ENCODE measurements at places on chromosomes 7 and 10.

DNA sequence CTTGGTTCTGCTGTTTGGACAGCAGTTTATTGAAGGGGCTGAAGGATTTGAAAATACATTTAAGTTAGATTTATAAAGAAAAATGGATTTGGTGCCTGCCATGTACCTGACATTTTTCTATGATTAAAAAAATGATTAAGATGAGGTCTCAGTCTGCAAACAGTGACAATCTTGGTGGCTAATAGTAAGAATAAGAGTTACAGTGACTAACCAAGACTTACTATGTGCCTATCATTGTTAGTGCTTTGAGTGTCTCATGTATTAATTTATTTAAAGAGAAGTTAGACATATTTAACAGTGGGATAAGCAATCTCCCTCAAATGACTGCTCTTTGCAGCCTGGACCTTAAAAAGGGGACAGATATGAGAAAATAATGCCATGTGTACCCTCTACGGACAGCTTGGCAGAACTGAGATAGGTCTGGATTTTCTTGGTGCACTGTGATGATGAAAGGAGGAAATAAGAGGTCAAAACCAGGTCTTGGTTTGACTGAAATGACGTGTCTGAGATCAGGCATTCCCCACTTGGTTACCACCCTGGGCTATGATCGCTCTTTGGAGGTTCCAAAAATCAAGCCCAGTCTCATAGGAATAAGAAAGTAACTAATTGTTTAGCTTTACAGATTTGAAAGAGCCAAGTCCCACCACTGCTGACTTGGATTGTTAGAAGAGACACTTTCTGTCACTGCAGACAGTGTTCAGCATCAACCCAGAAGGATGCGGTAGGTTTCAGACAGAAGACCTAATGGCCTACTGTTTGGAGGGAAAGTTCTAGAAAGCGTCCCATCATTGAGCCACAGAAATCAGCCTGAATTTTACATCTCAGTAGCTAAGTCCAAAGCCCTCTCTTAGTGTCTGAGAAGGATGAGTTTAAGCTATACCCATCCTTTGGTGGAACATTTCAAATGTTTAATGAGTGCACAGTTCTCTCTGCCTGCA is 2.1 kb downstream of the CASP7 start:
- peak; percentile 19 for DNase-seq

- no peak for DNase-seq
Observed at GRCh38 chr7:134813663-134814396, 34.4 kb downstream of the CALD1 start.

DNA sequence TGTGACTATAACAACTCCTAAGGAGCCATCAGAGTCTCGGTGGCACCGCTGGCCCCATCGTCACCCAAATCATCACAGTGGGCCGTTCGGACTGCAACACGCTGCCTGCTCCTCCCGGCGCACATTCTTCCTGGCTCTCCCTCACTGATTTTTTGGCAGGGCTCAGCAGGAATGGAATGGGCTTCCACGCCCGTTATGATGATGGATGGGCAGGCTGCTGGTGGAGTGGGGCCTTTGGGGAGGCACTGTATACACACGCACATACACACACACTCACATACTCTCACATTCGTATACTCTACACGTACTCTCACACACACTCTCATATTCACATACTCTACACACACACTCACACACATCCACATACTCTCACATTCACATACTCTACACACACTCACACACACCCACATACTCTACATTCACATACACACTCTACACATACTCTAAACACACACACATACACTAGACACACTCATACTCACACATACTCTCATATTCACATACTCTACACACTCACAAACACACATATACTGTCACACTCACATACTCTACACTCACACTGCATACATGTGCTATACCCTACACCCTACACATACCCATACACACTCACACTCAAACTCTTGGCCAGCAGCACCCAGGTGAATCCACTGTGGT is 99.8 kb downstream of the KCNMA1 start:
- DNase-seq: no peak

GRCh38 chr10:72322030-72322279 is 32.8 kb downstream of the DNAJB12 start:
- no peak for DNase-seq

- DNase-seq: no peak
Observed at GRCh38 chr10:109027534-109028185, 895.7 kb downstream of the XPNPEP1 start.

- DNase-seq: no peak
Observed at GRCh38 chr10:33695536-33695935, 361.1 kb upstream of the NRP1 start.

GRCh38 chr7:45573204-45573603 is 964 bp upstream of the ADCY1 start:
- DNase-seq: no peak

GRCh38 chr10:114686013-114686412 is 27.9 kb upstream of the ABLIM1 start:
- no peak for DNase-seq

DNA sequence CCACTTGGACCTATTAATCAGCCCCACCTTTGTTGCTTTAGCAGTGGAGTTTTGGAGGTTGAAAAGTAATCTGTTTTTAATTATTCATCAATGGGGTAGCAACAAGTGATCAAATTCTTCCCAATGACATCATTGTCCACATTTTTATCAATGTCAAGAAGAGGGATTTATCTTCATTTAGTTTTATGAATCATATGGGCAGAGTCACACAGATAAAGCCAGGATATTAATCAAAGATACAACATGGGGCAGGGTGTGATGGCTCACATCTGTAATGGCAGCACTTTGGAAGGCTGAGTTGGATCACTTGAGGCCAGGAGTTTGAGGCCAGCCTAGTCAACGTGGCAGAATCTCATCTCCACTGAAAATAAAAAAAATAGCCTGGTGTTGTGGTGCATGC is 388.4 kb upstream of the POM121L12 start:
- DNase-seq: no peak

- no peak for DNase-seq
Observed at GRCh38 chr7:40918701-40919271, 784.0 kb downstream of the SUGCT start.

- DNase-seq: peak; percentile 7
Observed at GRCh38 chr7:43791665-43792064, 33.2 kb downstream of the BLVRA start.

DNA sequence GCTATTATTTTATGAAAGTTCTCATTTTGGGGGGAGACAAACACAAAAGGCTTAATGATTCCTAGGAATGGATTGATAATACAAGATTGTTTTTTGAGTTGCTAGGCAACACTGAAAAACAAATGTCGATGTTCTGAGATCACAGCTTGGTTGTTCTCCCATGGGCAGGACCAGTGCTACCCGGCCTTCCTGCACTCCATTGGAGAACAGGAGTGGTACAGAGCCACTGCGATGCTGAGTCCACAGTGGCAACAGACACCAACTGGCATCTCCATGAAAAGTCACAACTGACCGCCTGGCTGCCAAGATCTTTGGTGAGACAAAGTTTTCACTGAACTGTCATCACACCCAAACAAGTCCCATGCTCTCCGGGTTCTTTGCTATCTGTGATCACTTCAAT is 68.9 kb upstream of the NMT2 start:
- peak; percentile 4 for DNase-seq

GRCh38 chr10:46229144-46229563 is 57.6 kb upstream of the ANTXRL start:
- DNase-seq: peak; percentile 18

GRCh38 chr7:54995610-54996363 is 23.0 kb upstream of the EGFR start:
- DNase-seq: peak; percentile 22

DNA sequence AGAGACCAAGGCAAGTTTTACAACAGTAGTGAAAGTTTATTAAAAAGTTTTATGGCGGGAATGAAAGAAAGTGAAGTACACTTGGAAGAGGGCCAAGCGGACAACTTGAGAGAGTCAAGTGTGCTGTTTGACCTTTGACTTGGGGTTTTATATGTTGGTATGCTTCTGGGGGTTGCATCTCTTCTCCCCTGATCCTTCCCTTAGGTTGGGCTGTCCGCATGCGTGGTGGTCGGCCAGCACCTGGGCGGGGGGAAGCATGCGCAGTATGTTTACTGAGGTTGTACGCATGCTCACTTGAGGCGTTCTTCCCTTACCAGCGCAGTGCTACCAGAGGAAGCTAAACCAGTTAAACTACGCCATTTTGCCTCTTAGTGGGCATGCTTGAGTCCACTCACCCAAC is 31.9 kb downstream of the NUP42 start:
- DNase-seq: no peak

DNA sequence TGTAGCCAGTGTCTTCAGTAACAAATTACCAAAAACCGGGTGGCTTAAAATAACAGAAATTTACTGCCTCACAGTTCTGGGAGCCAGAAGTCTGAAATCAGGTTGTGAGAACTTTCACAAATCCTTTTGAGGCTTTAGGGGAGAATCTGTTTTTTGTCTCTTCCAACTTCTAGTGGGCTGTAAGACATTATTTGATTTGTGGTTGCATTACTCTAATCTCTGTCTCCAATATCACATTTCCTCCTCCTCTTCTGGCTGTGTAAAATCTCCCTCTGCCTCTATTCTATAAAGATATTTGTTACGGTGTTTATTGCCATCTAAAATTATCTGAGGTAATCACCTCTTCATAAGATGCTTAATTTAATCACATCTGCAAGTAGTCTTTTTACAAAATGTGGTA is 1039.6 kb upstream of the LRRN3 start:
- DNase-seq: no peak

- no peak for DNase-seq
Observed at GRCh38 chr10:96488161-96488935, 25.4 kb downstream of the TLL2 start.

DNA sequence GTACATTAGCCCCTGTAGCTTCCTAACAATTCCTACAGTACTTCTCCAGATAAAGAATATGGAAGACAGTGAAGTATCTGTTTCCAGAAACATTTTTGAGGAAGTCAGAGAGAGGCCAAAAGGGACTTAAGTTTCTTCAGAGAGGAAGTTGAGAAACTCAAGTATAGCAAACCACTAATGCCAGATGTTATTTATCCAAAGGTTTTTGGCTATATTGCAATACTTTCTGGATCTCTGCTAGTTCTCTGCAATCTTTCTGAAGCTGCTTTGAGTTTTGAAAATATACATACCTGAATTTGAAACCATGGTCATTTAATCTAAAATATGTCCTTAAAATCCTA is 64.7 kb downstream of the BICC1 start:
- no peak for DNase-seq

- DNase-seq: no peak
Observed at GRCh38 chr10:21849607-21850006, 153.9 kb downstream of the DNAJC1 start.

- DNase-seq: no peak
Observed at GRCh38 chr10:43174969-43175368, 36.7 kb downstream of the CSGALNACT2 start.

GRCh38 chr10:35214607-35215020 is 88.0 kb downstream of the CREM start:
- no peak for DNase-seq

GRCh38 chr7:19508124-19508523 is 200.7 kb downstream of the POLR1F start:
- DNase-seq: no peak

DNA sequence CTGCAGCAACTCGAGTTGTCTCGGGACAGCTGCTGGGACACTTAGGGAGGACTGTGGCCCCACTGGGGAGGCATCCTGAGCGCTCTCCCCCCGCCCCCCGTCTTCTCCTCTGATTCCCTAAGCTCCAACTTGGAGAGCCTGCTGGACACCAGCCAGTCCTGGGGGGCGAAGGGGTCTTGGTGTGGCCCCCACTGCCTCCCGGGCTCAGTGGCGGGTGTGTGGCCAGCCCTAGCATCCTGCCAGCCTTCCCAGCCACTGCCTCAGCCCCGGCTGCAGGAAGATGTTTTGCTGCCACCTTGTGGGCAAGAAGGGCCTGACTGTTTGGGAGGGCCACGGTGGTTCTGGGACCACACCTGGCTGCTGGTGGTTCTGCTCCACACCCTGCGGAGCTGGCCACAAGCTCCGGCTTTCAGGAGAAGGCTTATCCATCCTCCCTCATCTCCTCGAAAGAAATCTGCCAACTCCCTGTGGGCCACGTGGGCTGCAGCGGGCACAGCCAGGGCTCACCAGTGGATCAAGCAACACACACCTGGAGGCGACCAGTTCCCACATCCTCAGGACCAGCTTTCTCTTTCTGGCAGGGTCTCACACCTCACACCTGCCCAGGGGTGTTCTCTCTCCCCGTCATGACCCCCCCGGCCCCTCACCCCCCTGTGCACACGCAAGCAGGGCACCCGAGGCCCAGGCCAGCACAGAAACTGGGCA is 24.8 kb downstream of the AGAP3 start:
- peak; percentile 76 for DNase-seq

GRCh38 chr10:53601260-53601875 is 828.8 kb upstream of the MBL2 start:
- DNase-seq: peak; percentile 0

DNA sequence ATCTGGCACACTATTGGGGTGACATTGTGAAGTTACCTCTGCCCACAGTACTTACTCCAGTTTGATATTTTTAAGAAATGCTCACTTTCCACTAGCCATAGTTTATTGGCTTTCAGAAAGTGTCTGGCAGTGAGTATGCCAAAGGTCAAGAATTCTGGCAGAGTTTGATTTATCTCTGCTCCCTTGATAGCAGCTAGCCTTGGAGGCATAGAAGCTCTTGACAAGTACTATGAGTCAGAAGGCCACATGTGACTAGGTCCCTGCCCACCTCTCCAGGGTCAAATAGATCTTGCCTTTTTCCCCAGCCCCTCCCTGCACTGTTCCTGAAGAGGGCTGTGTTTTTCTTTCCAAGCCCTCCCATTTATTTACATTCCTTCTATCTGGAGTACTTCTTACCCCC is 202.2 kb downstream of the AUTS2 start:
- DNase-seq: no peak

DNA sequence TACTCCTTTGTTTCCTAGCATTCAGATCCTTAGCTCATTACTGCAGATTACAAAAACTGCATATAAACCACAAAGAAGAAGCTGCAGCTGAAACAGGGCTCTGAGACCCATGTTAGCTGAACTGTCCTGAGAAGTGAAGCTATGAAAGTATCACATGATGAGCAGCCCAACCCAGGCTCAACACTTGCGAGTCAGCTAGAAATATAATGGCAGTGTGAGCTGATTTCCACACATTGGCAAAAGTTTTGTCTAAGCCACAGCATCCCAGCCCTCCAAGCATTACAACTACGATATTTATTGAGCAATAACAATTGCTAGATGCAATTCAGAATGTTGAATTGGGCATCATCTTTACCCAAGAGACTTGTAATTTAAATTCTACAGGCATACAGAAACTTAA is 34.5 kb upstream of the SKAP2 start:
- DNase-seq: no peak

DNA sequence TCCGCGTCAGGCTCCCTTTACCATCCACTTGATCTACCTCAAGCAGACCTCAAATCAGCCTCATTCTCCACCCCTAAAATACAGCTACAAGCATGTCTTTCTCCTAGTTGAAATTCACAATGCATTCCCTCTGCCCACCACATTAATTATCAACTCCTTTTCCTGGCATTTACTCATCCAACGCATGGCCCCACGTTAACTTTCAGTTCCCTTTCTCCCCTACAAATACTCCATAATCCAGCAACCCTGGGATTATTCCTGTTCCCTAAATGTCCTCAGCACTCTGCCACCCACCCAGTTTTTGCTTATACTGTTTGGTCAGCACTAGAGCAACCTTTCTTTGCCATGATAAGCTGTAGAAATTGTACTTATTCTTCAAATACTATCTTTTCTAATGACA is 5.7 kb upstream of the VIM start:
- DNase-seq: no peak

GRCh38 chr7:138814816-138815332 is 16.9 kb upstream of the ATP6V0A4 start:
- no peak for DNase-seq
